ENCODE measurements at places on chromosomes 7 and 10. TPM values are rescaled to one million over a fixed set of nuclear protein-coding genes. Genes with fewer than 3 reads are reported as not detected.

The TACC2 gene
- 7.8 TPM for total RNA-seq

The PRPS1L1 gene
- not detected for total RNA-seq

The CALCR gene
- not detected for total RNA-seq

The ASB10 gene
- not detected for total RNA-seq

The DNMBP gene
- 29.4 TPM for total RNA-seq

The CALML3 gene
- total RNA-seq, result not detected

The EDRF1 gene
- total RNA-seq, result 19.8 TPM

The KLHL7 gene
- 36.5 TPM for total RNA-seq

The CFAP58 gene
- total RNA-seq, result 1.0 TPM

The IFIT1B gene
- total RNA-seq, result 0.37 TPM

All from M059J (cell line).